ENCODE measurements at places on chromosomes 3 and 15.

GRCh38 chr3:108412121-108412750, 98.2 kb downstream of the MYH15 start:
- DNase-seq = no peak

DNA sequence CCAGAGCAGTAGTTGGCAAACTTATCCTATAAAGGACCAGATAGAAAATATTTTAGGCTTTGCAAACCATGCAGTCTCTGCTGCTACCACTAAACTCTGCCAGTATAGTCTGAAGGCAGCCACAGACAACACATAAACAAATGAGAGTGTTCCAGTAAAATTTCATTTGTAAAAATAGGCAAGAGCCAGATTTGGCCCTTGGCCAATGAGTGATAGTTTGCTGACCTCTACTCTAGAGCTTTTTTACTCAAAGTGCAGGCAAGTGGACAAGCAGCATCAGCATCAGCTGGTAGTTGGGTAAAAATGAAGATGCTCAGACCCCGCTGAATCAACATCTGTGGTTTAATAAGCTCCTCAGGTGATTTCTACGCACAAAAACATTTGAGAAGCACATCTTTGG, 269.8 kb downstream of the NTRK3 start:
- no peak for DNase-seq

GRCh38 chr3:31999907-32000439, 18.4 kb downstream of the ZNF860 start:
- no peak for DNase-seq

- no peak for DNase-seq
These were observed 10.4 kb downstream of the COL6A6 start for GRCh38 chr3:130527426-130527825.

- no peak for DNase-seq
These were observed 40.9 kb downstream of the IRAK2 start for GRCh38 chr3:10205451-10206165.

Data from stimulated activated CD8-positive, alpha-beta memory T cell treated with anti-CD3 and anti-CD28 coated beads, Interleukin-7, amount 100 ng/mL, for 1 hour (primary cell).